ENCODE measurements at places on chromosomes 3 and 15. TPM values are rescaled to one million over a fixed set of nuclear protein-coding genes. Genes with fewer than 3 reads are reported as not detected.

DNA sequence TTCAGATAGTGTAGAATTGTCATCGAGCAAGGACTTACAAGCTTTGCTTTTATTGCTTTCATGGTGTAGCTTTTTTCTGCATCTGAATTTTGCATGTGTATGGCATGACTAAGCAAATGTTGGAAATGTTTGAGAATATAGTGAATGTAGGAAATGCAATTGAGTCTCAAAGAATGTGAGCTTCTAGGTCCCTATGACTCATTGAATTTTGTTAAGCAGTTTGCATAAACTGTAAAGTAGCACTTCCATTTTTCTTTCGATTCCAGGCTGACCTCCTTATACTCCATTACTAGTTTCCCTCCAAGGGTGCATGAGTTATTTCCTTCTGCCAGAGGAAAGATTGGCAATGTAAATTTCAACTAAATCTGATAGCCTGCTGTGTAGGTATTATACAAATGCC, 619.2 kb downstream of the DIPK2A start:
- DNase-seq: no peak

DNA sequence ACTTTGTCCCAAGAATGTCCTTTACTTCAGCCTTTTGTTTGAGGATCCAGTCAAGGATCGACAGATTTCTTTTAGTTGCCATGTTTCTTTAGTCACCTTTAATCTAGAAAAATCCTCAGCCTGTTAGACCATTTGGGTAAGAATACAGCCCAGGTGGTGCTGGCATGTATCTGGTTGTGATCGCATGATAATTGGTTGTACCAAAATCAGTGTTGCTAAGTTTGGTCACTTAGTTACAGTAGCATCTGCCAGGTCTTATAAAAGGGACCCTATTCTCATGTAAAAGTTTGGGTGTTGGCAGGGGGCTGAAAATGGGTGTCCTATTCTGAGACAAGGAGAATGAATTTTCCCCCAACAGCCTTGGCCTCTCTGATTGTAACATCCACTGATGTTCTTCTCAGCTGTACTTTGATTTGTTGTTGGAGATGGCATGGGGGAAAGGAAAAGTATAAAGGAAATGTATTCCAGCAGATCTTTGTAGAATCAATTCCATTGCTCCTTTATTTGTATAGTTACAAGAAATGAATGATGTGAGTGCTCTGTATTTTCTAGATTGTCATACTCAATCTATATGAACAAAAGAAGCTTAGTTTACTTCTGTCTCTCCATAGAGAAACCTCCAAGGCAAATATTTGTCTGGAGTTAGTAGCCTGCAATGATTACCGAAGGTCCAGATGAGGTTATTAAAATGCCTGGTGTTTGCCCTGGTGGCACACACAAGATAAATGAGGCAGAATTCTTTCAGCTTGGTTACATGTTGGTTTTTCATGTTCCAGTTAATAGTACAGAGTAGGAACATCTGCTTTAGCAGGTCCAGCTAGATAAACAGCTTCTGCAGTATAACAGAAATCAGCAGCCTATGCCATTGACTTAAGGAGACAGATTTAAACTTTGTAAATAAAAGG, 65.7 kb downstream of the CMTM8 start:
- no peak for DNase-seq

GRCh38 chr15:64001148-64001547, 45.1 kb downstream of the DAPK2 start:
- DNase-seq: no peak

GRCh38 chr3:113531826-113532697, at the start of gene SIDT1:
TSS of gene SIDT1 (plus strand) at chr3:113532555. CDS start at chr3:113533022, 467 bp downstream.
- no peak for DNase-seq

GRCh38 chr15:90529011-90529370, 732 bp upstream of the CRTC3 start:
- DNase-seq: no peak

- DNase-seq: no peak
These were observed 4.7 kb upstream of the CEP97 start for GRCh38 chr3:101719604-101720185.

- DNase-seq: no peak
These were observed 28.0 kb downstream of the TFG start for GRCh38 chr3:100737334-100737733.

DNA sequence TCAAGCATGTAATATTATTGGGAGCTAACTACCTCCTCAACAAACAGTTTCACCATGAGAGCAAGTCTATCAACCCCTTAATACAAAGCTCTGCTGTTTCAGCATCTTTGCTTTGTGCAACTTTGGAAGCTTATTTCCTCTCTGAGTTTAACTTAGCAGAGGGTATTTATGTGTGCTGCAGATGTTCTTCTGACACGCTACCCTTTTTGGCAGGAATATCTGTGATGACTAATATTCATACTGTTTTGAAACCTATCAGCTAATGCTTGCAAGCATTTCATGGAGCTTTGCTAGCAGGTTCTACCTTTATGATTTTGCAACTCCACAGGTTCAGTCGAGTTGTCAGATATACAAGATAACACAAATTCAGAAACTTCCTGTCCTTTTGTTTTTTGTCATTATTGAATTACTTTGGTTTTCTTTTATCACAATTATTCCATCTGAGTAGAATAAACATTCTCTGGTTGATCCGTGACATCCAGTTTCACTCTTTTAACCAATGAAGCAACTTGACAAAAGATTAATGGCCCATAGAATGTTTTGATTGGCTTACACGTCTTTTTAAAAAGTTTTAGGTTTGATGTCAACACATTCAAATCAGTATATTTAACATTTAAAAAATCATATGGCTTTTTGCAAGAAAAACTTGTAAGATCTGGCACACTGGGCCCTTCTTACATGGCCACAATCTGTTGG, 1.7 kb upstream of the SLC9A9 start:
- DNase-seq: no peak

DNA sequence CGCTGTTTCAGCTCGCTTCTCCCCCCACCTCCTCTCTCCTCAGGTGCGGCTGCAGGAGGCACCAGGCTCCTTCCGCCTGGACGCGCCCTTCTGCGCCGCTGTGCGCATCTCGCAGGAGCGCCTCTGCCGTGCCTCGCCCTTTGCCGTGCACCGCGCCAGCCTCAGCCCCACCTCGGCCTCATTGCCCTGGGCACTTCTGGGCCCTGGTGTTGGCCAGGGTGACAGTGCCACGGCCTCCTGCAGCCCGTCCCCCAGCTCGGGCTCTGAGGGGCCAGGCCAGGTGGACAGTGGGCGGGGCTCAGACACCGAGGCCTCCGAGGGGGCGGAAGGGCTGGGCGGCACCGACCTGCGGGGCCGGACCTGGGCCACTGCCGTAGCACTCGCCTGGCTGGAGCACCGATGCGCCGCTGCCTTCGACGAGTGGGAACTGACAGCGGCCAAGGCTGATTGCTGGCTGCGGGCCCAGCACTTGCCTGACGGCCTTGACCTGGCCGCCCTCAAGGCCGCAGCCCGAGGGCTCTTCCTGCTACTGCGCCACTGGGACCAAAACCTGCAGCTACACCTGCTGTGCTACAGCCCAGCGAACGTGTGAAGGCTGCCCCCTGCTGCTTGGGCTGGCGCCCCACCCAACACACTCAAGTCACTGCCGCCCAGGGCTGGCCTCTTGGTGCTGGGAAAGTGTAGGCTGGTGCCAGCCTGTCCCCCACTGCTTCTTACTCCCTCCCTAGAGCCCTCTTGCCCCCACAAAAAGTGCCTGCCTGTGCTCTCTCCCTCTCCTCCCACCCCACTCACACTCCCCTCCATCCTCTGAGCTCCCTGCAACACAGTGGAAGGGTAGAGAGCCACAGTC, 7.1 kb downstream of the ALG3 start:
- no peak for DNase-seq

DNA sequence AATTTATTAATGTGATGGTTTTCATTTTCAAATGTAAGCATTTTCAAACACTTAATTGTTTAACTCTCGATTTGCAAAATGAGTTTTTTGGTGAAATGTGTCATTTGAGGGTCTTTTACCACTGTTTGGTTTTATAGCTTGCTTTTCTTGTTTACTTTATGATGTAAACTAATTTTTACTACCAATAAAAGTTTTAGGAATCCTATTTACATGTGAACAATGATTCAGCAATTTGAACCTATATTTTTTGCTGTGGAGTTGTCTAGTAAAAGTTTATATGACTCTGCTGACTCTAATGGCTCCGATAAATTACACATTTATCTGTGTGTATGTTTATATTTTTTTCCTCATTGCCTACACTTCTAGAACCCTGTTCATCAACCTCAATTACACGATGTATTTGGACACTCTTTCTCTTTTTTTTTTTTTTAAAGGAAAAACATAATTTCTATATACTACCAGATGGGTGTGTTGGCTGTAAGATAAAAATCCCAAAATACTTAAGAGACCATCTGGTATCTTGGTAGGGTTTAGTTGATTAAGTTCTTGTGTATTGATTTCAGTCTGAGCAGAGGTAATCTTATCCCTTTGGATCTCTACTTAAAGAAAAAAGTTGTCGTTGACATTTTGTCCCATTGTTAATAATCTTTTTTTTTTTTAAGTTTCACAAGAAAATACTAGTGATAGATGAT, 89.5 kb downstream of the PTPRG start:
- DNase-seq: no peak

DNA sequence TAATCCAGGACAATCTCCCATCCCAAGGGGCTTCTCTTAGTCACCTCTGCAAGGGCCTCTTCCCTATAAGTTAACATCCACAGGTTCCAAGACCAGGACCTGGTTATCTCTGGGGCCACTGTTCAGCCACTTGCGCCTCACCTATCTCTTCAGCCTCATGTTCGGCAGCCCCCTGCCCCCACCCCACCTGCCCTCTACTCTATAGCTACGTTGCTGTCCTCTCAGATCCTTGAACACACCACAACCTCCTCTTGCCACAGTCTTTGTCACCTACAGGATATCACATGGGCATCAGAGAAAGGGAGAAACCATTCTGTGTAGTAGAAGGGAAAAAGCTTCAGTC, 33.9 kb downstream of the SLC41A3 start:
- DNase-seq: no peak

- DNase-seq: peak; percentile 48
These were observed 407.2 kb upstream of the TGFBR2 start for GRCh38 chr3:30199096-30199759.

GRCh38 chr3:24498391-24498790, 3.7 kb upstream of the THRB start:
- no peak for DNase-seq

- no peak for DNase-seq
These were observed 36.1 kb upstream of the MYO5C start for GRCh38 chr15:52331490-52332240.

DNA sequence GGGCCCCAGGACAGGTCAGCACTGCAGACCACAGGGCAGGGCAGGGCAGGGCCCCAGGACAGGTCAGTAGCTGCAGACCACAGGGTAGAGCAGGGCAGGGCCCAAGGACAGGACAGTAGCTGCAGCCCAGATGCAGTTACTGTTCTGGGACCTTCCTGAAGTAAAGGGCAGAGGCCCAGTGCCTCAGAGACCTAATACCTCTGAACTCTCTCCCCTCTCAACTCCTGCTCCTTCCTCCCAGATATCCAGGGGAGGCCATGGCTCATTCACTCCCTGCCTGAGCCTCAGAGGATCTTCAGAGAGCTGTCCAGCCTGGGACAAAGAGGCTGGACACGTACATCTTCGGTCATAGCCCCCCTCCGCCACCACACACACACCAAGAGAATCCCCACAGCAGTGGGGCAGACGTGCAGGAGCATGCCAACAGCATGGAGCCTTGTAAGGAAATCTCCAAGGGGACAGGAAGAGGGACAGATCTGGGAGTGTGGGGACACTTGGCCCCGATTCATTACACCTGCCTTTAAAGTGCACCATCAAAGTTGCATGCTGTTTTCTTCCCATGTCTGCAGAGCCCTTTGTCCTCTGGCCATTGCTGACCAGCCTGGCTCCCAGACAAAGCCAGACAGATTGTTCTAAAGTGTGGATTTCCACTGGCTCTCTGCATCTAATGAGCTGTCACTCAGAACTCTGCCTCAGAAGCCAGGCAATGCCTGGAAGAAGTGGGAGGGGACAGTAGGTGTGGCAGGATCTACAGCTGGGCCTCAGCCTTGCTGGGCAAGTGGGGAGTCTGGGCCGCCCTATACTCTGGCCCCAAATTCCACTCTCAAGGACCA, 24.2 kb upstream of the BUB1B start:
- DNase-seq: no peak

DNA sequence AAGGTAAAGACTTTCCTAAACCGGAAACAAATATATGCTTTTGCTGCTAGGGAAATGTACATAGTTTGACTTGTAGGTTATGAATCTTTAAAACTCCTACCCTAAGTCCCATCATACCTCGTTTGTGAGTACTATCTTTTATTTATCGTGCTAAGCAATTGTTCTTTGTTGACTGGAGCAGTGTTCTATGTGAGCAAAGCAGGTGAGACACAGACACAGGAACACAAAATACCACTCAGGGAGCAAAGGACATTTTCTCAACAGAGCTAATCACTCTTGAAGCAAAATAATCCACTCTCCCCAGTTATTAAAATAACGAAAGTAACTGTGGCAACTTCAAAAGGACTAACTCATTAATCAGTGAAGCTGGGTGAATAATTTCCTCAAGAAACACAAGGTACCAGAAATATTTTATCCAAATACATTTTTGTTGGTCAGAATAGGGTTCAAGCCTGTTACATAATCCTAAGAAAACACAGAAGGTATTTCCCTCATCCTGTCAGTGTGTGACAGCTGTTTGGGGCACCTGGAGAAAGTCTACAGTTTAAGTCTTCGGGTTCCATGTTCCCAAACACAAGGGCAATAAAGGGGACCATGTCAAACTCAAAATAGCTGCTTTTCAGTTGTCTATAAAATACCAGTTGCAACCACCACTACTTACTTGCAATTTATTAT, 407.7 kb downstream of the FOXP1 start:
- no peak for DNase-seq

DNA sequence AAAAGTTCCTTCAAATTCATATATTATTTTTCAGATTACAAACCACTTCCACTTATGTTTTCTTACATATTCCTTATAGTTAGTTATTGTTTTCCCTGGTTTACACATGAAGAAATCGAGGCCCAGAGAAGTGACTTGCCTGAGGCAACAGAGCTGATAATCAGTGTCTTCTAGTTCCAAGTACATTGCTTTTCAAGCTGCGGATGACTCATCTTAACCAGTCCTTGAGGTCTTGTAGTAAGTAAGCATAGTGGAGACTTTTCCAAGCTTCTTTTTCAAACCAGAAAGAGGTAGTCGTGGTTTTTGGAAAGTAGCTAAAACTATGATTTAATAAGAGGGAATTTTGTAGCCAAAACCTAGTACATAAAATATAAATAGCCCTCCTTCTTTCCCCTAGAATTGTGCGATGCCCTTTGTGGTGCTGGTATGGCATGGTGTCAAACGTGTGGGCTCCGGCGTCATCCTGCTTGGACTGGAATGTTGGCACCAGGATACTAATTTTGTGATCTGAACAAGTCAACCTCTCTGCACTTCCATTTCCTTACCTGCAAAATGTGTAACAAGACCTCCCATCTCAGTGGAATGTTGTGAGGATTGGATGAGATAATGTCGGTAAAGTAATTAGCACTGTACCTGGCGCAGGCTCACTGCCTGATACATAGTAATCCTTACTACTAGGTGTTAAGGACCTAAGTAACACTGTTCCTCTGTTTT, 19.0 kb upstream of the DLG1 start:
- DNase-seq: no peak

GOLGA6L7 gene
- not detected for polyA plus RNA-seq

CYP11A1 gene
- polyA plus RNA-seq: 0.38 TPM

CHST13 gene
- 0.24 TPM for polyA plus RNA-seq

COL8A1 gene
- 26.4 TPM for polyA plus RNA-seq

RLBP1 gene
- polyA plus RNA-seq: not detected

GRK7 gene
- polyA plus RNA-seq: 0.05 TPM

ARIH1 gene
- polyA plus RNA-seq: 41.1 TPM

FEZF2 gene
- not detected for polyA plus RNA-seq

DNAH12 gene
- polyA plus RNA-seq: 0.01 TPM

ZNF620 gene
- polyA plus RNA-seq: 2.1 TPM

IMP3 gene
- polyA plus RNA-seq: 62.5 TPM

DOCK3 gene
- 0.66 TPM for polyA plus RNA-seq

HESX1 gene
- polyA plus RNA-seq: 1.1 TPM

GHSR gene
- polyA plus RNA-seq: not detected

All from urinary bladder (tissue), 4 donors.